ENCODE measurements at places on chromosomes 6 and 20.

DNA sequence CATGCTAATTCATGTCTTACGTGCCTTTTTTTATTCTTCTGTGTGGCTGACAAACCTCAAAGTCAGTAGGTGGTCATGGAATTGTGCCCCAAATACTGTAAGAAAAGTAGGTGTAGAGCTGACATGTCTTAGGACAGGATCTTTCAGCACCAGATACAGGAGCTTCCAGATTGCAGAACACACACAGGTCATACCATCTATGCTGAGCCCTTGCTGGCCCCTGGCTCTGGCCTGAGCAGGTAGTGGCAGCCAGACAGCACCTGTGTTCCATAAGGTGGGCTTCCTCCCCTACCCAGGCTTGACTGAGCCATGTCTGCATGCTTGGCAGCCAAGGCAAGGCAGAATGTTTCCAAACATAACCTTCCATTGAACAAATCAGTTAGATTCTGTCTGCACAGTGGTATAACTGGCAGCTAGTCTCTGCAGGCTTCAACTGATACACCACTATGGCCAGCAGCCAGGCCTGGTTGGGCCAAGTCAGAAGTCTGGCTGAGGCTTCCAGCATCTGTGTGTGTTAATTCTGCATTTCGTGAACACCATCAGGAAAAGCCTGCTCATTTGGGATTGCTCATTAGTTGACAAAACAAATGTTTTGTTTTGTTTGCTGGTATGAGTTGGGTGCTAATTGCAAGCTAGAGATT, 366.5 kb downstream of the FOXA2 start:
- DNase-seq: no peak

DNA sequence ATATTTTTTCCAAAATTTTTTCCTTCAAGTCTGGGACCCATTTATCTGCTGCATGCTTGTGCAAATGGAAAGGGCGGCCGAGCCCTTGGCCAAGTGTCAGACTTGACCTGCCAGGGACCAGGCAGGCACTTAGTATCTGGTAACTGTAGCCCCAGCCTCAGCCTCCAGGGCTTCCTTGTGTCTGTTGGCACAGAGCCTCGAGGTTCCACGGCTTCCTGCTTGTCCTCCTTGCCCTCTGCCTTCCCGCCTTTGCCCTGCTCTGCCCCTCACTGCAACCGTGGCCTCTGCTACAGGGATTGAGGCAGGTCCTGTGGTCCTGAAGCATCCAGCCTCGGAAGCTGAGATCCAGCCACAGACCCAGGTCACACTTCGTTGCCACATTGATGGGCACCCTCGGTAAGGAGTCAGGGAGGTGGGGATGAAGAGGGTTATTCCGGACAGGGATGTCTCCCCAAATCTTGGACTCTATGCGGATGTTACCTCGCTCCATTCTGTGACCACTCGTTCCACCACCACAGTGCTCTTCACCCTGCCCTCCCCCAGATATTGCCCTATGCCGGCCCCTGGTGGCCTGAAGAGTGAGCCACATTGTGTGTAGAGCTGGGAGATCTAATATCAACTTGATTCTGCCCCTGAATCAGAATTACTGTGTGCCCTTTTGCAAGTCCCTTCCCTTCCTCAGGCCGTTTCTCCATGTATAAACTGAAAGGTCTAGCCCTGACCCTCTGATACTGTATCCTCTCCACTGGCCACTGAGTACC, 41.5 kb upstream of the SRF start:
- DNase-seq: no peak

GRCh38 chr6:154458565-154459470, 51.7 kb downstream of the CNKSR3 start:
- no peak for DNase-seq

DNA sequence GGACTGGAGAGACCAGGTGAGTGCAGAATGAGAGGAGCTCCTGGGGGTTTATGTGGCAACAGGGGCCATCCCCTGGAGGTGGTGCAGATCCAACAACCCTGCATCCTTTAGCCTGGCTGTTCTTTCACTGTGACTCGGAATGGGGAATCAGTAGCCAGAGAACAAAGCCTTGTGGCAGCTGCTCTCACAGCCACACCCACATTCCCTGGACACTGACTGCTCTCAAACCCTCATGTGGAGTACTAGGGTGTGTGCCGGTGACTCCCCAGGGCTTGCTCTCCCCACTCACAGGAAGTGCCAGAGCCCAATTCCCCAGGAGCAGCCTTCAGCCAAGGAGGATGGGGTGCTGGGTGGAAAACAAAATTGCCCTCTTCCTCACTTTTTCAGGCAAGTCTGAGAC, 30.2 kb upstream of the GGTLC1 start:
- no peak for DNase-seq

- DNase-seq: no peak
These were observed 99.2 kb downstream of the IRAK1BP1 start for GRCh38 chr6:78966542-78966941.

- no peak for DNase-seq
These were observed 226.9 kb upstream of the RREB1 start for GRCh38 chr6:6880745-6881437.

DNA sequence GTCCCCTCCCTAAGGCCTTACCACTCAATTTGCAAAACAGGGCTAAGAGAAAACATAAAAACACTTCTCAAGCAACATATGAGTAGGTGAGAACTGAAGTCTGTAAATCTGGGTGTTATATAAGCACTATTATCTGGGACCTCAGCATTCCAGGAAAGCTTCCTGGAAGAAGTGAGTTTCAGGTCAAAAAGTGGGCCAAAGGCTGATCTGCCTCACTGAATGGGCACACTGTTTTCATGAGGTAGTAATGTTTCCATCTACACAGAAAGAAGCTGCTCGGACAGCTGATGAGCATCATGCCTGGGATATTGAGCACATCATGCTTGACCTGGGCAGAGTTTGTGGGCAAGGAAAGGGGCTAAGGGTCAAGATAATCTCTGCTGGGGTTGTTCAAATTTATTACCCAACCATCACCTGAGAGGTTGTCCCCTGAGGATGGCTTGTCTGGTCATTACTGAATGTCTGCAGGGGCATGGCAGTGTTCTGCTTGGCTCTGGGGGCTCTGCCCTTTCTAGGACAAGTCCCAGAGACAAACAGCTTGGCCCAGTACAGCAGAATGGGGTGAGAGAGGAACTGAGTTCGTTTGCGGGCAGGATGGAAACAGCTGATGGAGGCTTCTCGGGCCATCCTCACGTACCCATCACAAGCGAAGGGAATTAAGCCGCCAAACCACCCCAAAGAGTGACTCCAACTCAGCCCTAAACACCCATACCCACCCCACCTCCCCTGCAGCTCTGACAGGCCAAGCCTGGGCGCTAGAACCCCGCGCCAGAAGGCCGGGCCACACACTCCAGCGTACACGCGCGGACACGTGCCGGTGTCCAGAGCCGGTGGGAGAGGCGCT, 1.2 kb upstream of the SYNJ2 start:
- no peak for DNase-seq

DNA sequence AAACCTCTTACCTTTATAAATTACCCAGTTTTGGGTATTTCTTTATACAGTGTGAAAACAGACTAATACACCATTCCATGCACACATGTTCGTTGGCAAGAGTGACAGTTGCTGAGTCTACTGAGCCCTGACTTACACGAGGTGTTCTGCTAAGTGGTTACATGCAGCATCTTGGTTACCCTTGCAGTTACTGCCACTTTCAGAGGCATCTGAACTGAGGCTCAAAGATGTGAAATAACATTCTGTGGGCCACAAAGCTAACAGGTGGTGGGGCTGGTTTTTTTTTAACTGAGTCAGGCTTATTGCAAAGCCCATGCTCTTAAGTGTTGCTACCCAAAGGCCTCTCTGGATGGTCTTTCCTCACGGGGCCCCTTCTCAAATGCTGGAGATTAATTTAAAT, 54.4 kb upstream of the GTSF1L start:
- no peak for DNase-seq

DNA sequence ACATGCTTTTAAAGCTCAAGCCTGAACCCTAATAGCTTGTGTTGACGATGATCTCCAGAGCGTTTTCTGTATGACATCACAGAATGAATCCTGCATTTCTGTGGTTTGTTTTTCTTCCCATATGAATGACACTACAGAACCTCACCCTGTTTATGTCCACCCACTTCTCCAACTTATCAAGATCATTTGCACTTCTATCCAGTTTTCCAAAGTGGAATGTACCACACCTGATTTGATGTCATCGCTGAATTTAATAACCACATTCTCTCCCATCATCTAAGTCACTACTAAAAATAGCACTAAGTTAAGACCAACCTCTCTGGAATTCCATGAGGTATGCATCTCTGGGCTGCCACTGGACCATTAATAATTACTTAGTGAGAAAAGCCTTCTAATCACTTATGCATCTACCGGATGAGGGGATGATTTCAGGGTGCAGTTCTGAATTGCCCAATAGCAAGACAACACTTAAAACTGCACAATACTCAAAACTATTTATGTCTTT, 33.3 kb upstream of the CITED2 start:
- DNase-seq: no peak

DNA sequence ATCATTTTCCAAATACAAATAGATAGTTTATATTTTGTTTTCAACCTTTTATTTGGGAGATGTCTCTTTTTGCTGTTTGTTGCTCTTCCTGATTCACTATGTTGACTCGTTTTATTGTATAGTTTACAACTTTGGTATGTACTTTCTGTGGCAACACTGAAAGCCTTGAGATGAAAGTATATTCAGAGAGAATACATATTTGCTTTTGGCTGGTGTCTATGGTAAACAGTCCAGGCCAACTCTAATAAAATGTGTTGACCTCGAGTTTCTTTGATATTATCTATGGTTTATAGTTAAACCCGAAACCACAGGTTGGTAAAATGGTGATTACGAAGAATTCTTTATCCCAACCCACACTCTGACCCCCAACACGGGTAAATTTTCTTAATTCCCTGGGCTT, 919.6 kb upstream of the MAP3K7 start:
- DNase-seq: no peak

GRCh38 chr6:16729183-16729691, 32.0 kb downstream of the ATXN1 start:
- DNase-seq: no peak

- no peak for DNase-seq
These were observed 10.4 kb downstream of the PXT1 start for GRCh38 chr6:36432151-36432671.

DNA sequence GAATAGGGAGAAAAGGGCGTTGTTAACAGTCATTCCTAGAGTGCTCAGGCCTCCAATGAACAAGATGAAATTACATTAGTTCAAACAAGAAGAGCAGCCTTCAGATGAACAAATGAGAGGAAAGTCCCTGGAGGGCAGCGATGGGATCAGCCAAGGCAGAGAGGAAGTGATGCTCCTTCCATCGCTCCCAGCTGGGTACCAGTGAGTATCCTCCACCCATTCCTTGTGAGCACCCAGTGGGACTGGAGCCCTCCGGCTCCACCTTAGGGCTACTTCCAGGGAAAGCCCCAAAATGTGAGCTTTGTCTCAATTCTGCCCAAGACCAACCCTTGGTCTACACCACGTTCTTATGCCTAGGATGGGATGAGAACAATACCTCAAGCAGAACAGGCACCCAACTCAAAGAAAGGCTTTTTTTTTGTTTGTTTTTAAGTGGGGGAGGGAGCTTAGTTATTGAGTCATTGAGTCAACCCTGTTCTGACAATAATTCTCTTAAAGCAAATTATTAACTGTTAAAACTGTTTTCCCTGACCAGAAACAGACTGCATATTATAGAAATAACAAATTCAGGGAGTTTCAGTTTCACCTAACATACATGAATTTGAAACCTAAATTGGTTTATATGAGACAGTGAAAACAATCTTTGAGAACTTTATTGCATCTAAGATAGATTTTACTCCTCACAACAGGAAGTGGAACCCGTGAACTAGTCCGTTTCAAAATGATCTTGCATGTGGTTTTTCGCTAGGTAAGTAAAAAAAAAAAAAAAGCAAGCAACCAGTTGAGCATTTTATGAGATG, 106.9 kb downstream of the IPCEF1 start:
- no peak for DNase-seq

- no peak for DNase-seq
These were observed 10.6 kb upstream of the PROKR2 start for GRCh38 chr20:5327356-5327755.

All from T-helper 17 cell (primary cell).